CD4-positive, alpha-beta T cell treated with Interleukin-12 subunit alpha and Interleukin-12 subunit beta, for 1 hour (primary cell): ENCODE measurements at places on chromosomes 1 and 21.

DNA sequence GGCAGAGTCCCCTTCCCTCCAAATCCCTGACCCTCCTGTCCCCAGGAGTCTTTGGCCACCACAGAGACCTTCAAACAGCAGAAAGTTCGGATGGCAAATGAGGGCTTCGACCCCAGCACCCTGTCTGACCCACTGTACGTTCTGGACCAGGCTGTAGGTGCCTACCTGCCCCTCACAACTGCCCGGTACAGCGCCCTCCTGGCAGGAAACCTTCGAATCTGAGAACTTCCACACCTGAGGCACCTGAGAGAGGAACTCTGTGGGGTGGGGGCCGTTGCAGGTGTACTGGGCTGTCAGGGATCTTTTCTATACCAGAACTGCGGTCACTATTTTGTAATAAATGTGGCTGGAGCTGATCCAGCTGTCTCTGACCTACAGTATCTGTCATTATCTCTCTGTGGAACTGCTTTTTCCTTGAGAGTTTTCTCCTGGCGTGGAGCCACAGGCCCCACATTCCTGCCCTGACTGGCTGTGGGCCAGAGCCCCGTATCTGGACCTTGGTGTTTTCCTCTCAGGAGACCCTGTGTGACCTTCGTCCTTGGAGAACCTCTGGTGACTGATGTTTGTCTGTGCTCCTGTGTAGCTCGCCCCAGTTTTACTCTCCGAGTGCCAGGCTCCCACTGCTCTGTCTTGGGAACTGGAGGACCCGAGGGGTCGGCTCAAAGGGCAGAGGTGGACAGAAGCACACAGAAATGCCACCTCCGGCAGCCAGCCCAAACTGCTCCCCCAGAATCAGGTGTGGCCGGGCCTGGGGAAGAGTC, 4.8 kb downstream of the SLC27A3 start:
- no peak for DNase-seq

DNA sequence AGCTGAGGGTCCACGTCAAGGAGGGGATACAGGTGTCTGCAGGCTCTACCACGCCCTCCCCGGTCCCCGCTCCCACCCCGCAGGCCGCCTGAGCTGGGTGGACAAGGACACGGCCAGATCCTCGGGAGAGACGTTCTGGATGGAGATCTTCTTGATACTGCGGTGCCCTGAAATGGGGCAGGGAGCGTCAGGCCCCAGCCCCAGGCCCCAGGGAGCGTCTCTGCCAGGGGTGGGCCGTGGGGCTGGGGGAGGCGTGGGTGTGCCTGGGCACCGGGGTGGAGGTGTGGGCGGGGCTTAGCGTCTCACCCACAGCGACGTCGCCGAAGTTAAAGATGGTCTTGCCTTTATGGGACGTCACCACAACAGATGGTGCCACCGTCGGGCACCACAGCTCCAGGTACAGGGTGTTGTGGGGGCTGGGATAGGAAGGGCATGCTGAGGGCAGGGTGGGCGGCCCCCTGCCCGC, 7.3 kb upstream of the TMEM52 start:
- no peak for DNase-seq

GRCh38 chr1:155847823-155848529, 9.0 kb downstream of the GON4L start:
- DNase-seq, result no peak

DNA sequence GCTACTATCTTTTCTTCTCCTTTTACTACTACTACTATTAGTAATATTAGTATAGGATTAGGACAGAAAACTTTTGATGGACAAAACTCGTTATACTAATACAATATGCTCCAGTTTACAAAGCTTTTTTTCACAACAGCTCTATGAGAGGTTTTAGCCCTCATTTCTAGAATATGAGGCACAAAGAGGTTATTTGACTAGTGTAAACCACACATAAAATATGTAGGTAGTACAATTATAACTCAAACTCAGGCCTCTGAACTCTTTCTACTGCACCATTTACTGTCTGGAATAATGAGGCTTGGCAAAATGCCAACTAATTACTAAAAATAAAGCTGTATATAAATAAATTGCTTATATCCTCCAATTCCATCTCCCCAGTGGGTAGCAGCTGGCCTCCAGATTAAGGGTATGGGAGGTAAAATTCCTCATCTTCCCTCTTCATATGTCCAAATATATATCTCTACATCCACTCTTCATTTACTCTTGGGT, 99.9 kb downstream of the LYST start:
- no peak for DNase-seq

DNA sequence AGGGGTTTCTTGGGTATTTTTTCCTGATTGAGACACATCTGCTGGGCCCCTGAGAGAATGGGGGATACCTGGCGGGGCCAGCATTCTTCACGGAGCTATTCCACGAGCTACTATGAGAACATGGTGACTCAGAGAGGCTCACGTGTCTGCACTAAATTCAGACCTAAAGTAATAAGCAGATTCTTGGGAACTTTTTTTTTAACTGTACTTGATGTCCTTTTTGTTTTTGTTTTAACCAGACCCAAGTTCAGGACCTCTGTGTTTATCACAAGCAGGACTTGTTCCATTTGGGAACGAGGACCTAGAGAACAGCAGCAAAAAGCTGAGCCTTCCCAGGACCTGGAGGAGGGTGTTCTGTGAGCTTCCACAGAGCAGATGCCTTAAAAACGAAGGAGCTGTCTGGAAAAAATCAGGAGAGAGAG, 44.0 kb downstream of the EVA1C start:
- DNase-seq, result no peak

DNA sequence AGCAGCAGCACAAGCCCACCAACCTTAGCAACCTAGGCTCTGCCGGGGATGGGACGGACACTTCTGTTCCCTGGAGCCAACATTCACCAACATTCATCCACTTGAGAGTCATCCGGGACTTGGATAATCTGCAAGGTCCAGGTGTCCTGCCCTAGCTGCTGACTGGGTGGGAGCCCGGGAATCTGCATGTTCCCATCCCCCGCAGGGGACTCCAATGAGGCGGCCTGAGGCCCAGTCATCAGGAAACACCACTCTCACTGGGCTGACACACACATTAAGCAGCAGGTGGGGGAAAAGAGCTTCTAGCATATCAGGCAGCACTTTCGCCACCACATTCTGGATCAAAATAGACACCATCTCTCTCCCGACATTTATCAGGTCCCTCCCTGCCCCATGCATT, 38.4 kb upstream of the CCSAP start:
- no peak for DNase-seq
